NCI-H1092 (cell line): ENCODE measurements at places on chromosomes 11 and 22.

DNA sequence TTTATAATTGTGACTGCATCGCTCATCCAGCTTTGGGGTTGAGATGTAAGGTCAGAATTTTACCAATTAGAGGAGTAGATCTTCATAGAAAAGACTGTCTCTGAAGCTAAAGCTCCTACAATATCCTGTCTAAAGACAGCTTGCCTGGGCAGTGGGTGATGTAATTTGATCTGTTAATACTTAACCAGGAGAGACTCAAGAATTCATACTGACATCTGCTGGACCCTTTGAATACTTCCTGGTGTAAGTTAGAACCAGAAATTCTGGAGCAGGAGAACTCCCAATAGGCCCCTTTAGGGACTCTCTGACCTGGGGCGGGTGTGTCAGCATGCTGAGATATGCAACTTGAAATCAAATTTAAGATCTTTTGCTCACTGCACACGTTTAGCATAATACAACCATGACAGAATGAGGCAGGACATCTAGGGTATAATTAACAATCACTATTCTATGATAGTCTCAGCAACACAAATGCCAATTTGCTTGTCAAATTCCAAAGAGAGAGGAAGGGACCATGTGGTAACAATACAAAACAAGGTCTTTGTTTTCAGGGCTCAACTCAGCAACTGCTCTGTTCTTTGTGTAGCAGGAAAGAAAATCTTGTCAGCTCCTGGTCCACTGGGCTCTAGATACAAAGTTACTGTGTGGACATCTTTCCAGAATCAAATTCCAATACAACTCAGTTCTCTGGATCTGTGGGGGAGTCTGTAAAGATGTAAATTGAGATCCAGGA lies 143.9 kb downstream of the INSC start:
- DNase-seq: peak; percentile 72

GRCh38 chr11:130646881-130647280 lies 198.4 kb downstream of the ADAMTS15 start:
- DNase-seq: no peak

GRCh38 chr11:69479591-69480271 lies 1.7 kb upstream of the LINC01488 start:
- DNase-seq: no peak

DNA sequence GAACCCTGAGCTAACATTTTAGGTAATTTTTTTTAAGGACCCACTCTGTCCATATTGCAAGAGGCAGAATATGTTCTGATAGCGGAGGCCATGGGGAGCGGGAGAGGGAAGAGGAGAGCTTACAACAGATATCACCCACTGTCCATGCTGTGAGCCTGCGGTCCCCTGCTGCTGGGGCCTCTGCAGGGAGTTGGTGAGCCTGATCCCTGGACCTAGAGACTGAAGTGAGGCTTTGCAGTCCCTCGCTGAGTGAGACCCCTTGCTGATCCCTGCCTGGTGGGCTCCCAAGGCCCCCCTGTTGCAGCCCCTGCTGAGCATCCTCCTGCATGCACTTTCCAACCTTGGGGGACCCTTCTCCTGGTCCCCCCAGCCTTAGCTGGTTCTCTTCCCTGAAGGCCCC lies 12.5 kb downstream of the MIF start:
- no peak for DNase-seq

- no peak for DNase-seq
Observed at GRCh38 chr11:14519597-14519916, 629 bp downstream of the PSMA1 start.

GRCh38 chr22:44261861-44262595 lies 50.7 kb downstream of the SHISAL1 start:
- DNase-seq: no peak

- no peak for DNase-seq
Observed at GRCh38 chr22:42315392-42315756, 44.9 kb upstream of the TCF20 start.

DNA sequence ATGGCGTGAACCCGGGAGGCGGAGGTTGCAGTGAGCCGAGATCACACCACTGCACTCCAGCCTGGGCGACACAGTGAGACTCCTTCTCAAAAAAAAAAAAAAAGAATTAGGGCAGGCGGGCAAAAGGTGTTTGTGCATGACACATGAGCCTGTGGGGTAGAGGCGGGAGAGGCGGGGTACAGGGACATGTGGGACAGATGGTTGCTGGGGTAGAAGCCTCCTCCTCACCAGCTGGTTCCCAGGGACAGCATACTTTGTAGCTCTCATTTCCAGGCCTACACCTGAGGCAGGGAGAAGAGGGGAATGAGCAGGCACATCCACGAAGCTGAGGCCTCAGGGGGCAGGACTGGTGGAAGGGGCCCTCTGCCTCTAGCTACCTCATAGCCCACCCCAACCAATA lies 23.7 kb downstream of the YWHAH start:
- no peak for DNase-seq

DNA sequence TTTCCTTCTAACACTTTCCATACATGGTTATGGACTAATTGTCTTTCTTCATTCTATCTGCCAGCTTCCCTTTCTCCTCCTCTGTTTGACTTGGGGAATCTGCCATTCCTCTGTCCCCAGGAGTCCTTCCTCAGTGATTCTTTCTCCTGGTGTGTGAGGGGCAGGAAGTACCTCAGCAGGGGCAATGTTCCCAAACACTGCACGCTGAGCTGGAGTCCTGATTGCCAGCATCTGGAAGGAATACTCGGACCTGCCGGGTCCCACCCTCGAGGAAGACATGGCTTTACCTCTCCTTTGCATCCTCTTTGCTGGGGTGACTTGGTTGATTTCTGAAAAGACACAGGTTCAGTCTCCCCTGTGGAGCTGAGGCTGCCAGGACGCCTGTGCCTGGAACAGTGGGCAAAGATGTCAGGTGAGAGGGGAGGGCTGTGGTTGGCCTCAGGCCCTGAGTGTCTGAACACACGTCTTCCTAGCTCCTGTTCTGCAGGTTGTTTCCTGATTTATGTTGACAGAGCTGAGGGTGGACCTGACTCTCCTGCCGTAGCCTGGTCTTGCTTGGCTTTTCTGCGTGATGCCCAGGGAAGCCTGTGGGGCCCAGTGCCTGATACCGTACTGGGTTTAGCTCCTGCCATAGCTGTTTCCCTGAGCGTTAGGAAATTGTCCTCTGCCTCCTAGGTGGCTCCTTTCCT lies 4.3 kb downstream of the COX8A start:
- DNase-seq: no peak

DNA sequence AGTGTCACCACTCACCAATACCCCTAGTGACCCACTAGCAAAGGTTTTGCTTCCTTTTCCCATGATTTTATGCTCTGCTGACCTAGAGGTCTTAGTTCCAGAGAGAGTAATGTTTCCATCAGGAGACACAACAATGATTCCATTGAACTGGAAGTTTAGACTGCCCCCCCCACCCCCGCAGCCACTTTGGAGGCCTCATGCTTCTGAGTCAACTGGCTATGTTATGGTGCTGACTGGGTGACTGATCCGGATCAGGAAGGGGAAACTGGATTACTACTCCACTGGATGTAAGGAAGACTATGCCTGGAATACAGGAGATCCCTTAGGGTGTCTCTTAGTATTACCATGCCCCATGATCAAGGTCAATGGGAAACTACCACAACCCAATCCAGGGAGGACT lies 633.6 kb downstream of the OPCML start:
- DNase-seq: no peak

- no peak for DNase-seq
Observed at GRCh38 chr11:9796854-9797253, 133.0 kb downstream of the SWAP70 start.

GRCh38 chr11:21986361-21986760 lies 206.5 kb upstream of the ANO5 start:
- DNase-seq: no peak

- DNase-seq: peak; percentile 46
Observed at GRCh38 chr22:30606455-30607299, at the start of gene TCN2. TSS of gene TCN2 (plus strand) at chr22:30607174. CDS start at chr22:30607332, 158 bp downstream.

- no peak for DNase-seq
Observed at GRCh38 chr22:45503816-45504372, 1.2 kb downstream of the FBLN1 start.

DNA sequence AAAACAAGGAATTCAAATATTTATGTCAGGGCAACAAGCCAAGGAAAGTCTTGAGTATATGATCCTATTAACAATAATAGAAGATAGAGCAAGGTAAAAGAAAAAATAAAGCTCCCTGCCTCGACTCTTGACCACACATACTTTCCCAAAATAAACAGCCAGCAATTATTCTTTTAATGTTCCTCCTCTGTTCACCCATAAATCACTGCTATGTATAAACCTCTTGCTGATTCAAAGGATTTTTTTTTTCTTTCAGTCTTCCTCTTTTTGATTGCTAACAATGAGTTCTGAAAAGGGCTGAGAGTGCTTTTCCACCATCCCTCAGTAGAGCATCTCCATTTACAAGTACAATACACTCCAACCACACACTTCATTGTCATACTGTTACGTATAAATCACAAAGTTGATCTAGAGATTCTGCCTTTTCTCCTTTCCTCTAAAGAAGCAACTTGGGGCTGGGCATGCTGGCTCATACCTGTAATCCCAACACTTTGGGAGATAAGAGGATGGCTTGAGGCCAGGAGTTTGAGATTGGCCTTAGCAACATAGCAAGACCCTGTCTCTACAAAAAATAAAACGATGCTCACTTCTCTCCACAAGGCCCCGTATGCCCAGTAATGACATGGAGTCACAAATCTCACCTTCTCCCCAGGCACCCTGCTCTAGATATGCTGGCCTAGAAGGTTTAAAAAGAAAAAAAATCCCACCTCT lies 24.0 kb downstream of the RAB30 start:
- DNase-seq: no peak

DNA sequence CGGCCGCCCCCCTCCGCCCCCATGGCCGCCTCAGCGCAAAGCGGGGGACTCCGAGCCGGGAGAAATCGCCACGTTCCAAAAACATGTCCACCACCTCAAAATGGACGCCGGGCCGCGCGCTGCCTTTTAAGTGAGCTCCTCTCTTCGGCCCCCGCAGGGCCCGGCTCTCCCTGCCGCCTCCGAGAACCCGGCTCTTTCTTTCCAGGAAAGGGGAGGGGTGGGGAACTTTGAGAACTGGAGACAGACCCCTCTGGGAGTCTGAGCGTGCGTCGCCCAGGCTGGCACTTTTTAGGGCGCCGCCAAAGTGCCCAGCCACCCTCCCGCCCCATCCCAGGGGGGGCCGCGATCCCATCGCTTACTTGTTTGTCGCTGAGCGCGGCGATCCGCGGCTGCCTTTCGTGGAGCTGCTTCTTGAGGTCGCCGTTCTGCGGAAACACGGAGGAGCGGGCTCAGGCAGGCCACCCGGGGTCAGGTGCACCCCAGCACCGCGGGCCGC lies 1.6 kb downstream of the PHF21B start:
- no peak for DNase-seq

- DNase-seq: peak; percentile 59
Observed at GRCh38 chr11:46435679-46436078, 44.1 kb upstream of the CHRM4 start.

GRCh38 chr22:47797342-47797945 lies 1035.0 kb downstream of the TBC1D22A start:
- no peak for DNase-seq

DNA sequence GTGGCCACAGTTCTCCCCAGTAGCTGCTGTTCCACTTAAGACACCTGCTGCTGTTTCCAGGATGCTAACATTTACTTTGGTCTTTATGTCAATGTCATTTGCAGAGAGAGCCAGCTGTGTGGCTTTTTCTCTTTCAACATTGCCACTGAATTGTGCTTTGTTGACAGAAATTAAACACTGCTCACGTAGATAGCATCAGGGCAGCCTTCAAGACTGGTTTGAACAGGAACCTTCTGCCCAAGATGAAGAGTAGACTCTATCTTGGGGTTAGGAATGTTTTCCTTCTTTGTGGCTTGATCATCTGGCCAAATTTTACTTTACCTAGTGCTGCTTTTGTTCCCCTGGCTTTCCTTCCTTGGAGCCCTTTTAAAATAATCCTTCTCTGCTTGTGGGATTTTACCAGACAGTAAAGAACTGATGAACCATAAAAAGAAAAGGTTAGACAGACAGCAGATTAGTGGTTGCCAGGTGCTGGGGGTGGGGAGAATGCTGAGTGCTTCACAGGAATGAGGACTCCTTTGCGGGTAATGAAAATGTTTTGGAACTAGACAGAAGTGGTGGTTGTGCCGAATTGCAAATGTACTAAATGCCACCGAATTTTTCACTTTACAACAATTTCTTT lies 22.7 kb upstream of the XBP1 start:
- peak; percentile 84 for DNase-seq
